ENCODE measurements at places on chromosomes 5 and 9. TPM values are rescaled to one million over a fixed set of nuclear protein-coding genes. Genes with fewer than 3 reads are reported as not detected.

DNA sequence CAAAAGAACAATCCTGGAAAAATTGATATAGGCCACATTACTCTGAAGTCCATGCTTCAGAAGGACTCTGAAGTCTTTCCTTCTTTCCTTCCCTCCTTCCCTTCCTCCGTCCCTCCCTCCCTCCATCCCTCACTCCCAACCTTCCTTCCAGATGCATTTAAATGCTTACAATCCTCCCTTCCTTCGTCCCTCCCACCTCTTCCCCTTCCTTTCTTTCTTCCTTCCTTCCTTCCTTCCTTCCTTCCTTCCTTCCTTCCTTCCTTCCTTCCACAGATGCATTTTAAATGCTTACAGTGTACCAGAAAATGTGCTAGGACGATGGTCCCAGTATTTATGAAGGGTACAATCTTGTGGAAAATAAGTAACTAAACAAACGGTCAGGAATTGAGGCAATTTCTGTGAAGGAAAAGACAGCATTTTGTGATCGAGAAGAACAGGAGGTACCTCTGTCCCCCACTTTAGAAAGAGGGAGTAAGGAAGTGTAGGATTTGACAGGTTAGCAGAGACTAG lies 181.3 kb upstream of the TUT7 start:
- no peak overlapping the region for H3K4me3 ChIP-seq
- no peaks in the 10 kb centered on the region for H3K36me3 ChIP-seq
- H3K27me3 ChIP-seq: no peaks in the 10 kb centered on the region
- no peak for DNase-seq
- H3K4me1 ChIP-seq: no peaks in the 10 kb centered on the region

The PCBD2 gene
- total RNA-seq: 4.7 TPM

DNA sequence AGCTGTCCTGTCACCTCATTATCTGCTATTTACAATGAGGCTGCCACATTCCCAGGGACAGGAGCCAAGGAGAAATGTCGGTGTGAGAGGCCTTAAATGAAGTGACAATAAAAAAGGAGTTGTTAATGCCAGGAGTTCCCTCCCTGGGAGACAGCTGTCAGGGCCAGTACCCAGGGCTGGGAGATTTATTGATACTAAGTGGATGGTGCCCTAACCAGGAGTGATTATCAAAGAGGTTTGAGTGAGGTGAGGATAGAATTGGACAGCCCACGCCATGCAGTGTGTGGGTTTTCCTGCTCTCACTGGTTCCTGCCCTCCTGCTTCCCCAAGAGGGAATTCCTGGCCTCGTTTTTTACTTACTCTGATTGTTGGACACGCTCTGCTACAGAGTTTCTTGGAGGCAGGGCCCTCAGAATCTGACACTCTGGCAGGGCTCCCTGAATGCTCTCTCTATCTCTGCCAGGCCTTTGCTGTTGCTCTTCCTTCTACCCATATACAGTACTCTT lies 150.8 kb downstream of the GRIA1 start:
- H3K4me1 ChIP-seq: no peaks in the 10 kb centered on the region
- no peak for DNase-seq
- H3K27me3 ChIP-seq: no peaks in the 10 kb centered on the region
- H3K27ac ChIP-seq: no peak overlapping the region

GRCh38 chr5:96566833-96567587 lies 95.2 kb upstream of the CAST start:
- H3K4me1 ChIP-seq: peaks cover 51% of the 10 kb centered on the region
- DNase-seq: no peak
- H3K36me3 ChIP-seq: no peaks in the 10 kb centered on the region
- peak overlapping the region; percentile 76 for H3K27ac ChIP-seq

DNA sequence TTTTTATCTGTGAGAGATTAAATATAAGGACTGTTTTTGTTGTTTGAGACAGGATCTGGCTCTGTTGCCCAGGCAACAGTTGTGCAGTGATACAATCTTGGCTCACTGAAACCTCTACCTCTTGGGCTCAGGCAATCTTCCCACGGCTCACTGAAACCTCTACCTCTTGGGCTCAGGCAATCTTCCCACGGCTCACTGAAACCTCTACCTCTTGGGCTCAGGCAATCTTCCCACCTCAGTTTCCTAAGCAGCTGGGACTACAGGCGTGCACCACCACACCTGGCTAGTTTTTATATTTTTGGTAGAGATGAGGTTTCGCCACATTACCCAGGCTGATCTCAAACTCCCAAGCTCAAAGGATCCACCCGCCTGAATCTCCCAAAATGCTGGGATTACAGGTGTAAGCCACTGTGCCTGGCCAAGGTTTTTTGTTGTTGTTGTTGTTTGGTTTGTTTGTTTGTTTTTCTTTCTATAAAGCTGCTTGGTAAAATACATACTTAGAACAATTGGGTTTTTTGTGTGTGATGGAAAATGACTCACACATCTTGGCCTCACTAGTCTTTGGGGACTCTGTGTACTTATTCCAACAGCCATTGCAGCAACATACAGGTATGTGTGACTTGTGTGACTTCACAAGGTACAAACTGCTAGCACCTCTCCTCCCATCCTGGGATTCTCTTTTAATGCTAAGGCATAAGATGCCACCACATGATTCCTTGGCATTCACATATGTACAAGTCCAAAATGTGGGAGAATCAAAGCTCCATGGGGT lies 36.5 kb upstream of the RASA1 start:
- no peaks in the 10 kb centered on the region for H3K27me3 ChIP-seq
- H3K4me1 ChIP-seq: no peaks in the 10 kb centered on the region
- DNase-seq: no peak
- H3K27ac ChIP-seq: no peak overlapping the region
- H3K36me3 ChIP-seq: no peaks in the 10 kb centered on the region
- no peak overlapping the region for H3K4me3 ChIP-seq

DNA sequence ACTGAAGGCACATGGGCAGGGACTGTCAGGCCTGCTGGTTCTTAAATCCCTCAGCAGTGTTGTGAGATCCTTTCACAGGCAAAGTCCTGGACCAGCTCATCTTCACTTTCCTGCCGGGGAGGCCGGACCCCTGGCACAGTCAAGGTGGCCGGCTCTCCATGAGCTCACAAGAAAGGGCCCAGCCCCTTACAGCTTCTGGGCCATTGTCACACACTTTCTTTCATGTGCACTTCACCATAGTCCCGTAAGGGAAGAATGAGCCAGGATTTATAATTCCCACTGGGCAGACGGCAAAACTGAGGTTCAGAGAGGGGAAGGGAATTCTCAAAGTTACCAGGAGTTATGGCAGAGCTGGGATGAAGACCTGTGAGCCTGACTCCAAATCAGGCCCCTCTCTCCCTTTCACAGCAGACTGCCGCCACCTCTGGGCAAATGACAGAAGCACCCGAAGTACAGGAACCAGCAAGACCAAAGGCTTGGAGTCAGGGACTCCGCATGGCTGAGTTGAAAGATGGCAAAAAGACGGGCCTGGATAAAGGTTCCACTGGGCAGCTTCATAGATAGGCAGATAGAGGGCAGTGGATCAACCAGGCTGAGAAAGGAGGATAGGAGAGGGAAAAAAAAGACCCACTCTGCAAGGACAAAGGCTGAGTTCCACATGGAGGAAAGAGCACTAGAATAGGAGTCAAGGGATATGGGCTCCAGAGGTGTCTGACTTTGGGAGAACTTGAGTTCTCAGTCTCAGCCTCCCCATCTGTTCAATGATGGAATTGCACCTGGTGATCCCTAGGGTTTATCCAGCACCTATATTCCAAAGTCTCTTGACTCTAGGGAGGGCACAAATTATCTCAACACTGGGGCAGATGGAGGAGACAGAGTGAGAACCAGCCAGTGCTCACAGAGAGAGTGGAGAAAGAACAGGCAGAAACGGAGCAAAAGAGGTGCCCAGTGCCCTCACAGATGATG lies 128.7 kb downstream of the PAX5 start:
- H3K36me3 ChIP-seq: no peaks in the 10 kb centered on the region
- no peaks in the 10 kb centered on the region for H3K4me1 ChIP-seq
- peaks cover 65% of the 10 kb centered on the region for H3K27me3 ChIP-seq
- no peak overlapping the region for H3K27ac ChIP-seq
- no peak overlapping the region for H3K4me3 ChIP-seq
